Mesenchymal stem cell (in vitro differentiated cells and primary cell): ENCODE measurements at places on chromosomes 13 and 19.

- DNase-seq: no peak
These were observed 41.3 kb downstream of the RCBTB2 start for GRCh38 chr13:48491423-48492095.

DNA sequence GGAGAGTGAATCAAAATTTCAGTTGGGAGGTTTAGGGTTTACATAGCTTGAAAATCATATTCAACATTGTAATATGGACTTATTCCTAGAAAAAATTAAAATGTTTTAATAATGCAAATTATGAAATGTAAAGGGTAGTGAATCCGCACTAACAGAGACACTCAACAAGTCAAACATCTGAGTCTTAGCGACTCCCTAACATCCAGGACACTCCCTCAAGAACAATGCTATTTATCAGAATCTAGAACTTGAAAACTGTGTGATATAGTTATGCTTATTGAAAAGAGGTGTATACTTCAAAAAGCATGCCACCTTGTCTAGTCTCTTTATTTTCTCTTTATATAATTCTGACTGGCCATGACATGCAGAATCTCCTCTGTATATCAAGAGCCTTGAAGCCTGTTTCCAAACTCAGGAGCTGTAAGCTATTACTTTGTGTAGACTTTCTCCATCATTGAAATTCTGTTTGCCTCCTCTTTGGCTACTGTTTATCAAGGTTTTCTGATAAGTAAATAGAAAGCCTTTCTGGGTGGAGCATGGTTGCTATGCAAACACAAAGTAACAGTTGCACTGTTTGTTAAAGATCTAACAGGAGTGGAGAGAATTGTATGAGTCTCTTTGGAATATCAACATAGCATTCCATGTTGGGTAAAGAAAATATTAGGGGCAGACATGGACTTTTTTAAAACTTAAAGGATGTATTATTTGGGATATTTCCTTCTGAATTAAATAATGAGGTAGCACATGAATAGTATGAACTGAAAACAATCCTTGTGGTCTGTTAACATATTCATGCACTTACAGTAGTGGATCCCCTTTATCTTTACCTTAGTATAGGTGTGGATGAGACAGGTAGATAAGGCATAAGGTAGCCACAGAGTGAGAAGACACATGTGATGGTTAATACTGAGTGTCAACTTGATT lies 56.4 kb upstream of the MBNL2 start:
- peak; percentile 19 for DNase-seq

GRCh38 chr13:25281935-25282332 lies 5.4 kb downstream of the MTMR6 start:
- no peak for DNase-seq

DNA sequence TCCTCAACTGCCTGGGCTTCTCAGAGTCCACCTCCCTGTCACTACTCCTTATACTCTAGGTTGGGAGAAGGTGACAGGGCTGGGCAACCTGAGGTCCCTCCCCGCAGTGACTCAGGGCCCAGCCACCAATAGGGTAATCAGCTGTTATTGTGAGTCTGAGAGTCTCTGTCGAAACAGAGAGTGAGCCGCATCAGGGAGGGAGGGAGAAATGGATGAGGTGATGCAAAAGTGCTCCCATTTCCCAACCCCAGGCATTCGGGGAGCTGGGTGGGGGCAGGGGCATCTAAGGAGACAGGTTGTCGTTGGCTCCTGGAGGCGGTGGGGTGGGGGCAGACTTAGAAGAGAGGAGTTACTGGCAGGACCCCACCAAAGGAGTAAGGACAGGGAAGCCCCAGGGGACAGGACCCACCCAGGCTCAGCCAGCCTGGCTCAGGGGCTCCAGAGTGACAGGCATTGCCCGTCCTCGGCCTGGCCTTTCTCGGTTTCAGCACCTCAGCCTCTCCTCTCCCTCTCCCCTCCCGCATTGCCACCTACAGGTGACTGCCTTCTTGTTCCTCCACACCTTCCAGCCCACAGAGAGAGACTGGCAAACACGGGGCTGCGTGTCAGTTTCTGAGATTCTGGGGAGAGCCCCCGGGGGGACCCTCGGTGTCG lies at the start of gene DMKN:
DMKN (minus strand) TSS at position 22 of the 654 bp plus-strand sequence. CDS start 174 bp downstream, outside the sequence.
- DNase-seq: peak; percentile 71

- DNase-seq: no peak
These were observed 14.8 kb downstream of the UBXN6 start for GRCh38 chr19:4442819-4443146.

DNA sequence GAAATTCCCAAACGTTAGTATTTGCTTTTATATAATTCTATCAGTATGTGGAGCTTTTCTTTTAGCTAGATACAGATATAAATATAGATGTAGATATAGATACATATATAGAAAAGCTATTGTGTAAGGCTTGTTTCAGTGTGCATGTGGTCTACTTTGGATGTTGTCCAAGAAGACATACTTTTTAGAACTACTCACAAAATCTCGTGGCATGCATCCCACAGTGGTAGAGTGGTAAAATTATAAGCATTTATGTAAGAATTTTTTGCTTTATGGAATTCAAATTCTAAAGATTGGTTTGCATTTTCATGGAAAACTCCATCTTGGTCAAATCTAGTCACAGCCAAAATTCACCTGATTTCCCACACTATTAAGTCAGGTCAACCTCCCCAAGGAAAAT lies 880.4 kb downstream of the EFNB2 start:
- DNase-seq: peak; percentile 6

- DNase-seq: no peak
These were observed 920 bp upstream of the SIGLEC7 start for GRCh38 chr19:51141181-51141580.

GRCh38 chr13:67574320-67575233 lies 344.4 kb upstream of the PCDH9 start:
- peak; percentile 74 for DNase-seq

- DNase-seq: no peak
These were observed 42.0 kb downstream of the GAS6 start for GRCh38 chr13:113821847-113822246.
